ENCODE measurements at places on chromosomes 7 and 10.

GRCh38 chr10:6665847-6666246 is 85.8 kb upstream of the PRKCQ start:
- DNase-seq = peak; percentile 7

GRCh38 chr10:38054361-38054797 is 39.8 kb upstream of the ZNF37A start:
- DNase-seq = no peak

DNA sequence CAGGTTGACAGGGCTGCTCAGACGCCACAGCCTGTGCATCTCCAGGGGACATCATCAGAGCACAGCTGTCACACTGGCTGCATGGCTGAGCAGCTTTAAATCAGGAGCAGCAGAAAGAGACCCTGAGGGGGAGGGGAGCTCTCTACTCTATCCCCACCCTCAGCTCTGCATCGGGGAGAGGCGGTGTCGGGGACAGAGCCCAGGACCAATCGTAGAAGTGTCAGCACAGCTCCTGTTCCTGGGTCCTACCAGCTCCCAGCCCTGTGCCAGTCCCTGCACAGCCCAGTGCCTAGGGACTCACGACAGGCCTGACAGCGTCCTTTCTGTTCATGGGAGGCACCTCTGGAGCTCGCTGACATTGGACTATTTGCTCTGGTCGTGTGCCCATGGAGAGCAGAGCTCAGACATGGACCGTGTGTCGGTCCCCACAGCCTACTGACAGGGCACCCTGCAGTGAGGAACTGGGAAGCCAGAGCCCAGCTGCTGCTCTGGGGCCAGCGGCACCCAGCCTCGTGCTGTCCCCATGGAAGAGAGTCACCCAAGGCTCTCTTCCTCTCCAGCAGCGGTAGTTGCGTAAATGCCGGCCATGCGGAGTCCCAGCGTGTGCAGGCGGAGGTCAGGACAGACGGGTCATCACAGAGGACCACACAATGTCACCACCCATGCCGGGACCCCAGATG is 20.4 kb upstream of the ANTXRL start:
- no peak for DNase-seq

GRCh38 chr10:14247377-14248116 is 83.2 kb downstream of the FRMD4A start:
- DNase-seq = no peak

GRCh38 chr7:73967832-73968290 is 60.1 kb upstream of the ELN start:
- DNase-seq = no peak

GRCh38 chr7:108813251-108814014 is 243.8 kb downstream of the DNAJB9 start:
- DNase-seq = no peak

DNA sequence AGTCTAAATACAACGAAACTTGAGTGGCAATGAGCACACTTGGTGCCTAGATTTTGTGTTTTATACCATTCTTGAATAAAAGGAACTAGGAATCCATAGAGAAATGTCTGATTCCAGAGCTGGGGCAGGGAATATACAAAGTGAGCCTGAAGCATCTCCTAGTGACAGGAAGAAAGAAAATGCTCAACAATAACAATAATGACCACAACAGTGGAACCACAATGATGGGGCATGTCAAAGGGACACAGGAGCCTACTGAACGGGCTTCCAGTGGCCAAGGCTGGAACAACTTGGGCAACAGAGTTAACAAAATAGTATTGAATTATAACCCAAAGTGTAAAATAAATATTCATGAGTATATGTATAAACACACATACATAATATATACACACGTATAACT is 94.4 kb upstream of the ADCY1 start:
- DNase-seq = no peak

GRCh38 chr7:27237735-27238334 is 4.8 kb upstream of the EVX1 start:
- DNase-seq = no peak
